H54 (cell line): ENCODE measurements at places on chromosomes 2 and 18.

- DNase-seq, result no peak
Observed at GRCh38 chr18:7480879-7481278, 86.2 kb upstream of the PTPRM start.

GRCh38 chr2:12478151-12479064, 238.3 kb upstream of the TRIB2 start:
- no peak for DNase-seq

DNA sequence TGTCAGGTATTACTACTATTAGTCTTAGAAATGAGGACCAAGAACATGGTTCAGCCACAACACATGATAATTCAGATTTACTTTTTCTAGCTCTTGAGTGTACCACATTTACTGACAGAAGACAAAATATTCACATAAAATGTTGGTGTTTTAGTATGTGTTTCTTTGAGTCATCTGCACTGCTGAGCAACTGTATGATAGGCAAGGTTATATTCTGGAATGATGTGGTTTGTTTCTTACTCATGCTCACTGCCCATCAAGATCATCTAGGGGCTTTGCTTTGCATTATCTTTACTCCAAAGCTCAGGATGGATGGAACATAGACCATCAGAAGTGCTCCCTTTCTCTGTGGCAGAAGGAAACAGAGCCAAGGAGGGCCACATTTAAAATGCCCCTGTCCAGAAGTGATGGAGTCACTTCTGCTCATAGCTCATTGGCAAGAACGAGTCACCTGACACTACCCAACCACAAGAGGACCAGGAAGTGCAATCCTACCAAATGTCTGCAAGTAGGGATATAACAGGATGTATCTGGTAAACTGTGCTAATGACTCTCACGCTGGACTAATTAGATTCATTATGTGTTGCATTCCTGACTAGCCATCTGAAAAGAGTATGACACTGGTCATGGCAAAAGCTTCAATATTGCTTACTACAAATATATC, 81.5 kb downstream of the DIS3L2 start:
- no peak for DNase-seq

- no peak for DNase-seq
Observed at GRCh38 chr2:165161510-165161909, 42.3 kb downstream of the SCN3A start.

DNA sequence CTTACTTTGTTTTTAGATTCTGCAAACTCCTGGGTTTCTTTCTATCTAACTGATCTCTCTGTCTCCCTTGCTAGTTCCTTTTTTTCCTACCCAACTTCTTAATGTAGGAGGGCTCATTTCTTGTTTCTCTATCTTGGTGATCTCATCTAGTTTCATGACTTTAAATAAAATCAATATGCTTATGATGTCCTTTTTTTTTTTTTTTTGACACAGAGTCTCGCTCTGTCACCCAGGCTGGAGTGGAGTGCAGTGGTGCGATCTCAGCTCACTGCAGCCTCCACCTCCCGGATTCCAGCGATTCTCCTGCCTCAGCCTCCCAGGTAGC, 42.2 kb upstream of the IL1RL1 start:
- no peak for DNase-seq

GRCh38 chr2:38243186-38243880, 133.7 kb downstream of the ATL2 start:
- DNase-seq, result no peak

GRCh38 chr18:3060667-3061580, 48.0 kb upstream of the LPIN2 start:
- DNase-seq, result no peak

GRCh38 chr2:134250840-134251461, 2.9 kb upstream of the MGAT5 start:
- DNase-seq, result no peak

- peak; percentile 79 for DNase-seq
Observed at GRCh38 chr2:61853086-61853846, 594 bp downstream of the FAM161A start.

DNA sequence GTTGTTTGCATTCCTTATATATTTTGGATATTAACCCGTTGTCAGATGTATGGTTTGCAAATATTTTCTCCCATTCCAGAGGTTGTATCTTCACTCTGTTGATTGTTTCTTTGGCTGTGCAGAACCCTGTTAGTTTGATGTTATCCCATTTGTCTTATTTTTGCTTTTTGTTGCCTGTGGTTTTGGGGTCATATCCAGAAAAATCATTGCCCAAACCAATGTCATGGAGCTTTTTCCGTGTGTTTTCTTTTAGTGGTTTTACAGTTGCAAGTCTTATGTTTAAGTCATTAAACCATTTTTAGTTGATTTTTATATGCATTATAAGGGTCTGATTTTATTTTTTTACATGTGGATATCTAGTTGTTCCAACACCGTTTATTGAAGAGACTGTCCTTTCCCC, 35.8 kb downstream of the PPIG start:
- DNase-seq, result no peak

DNA sequence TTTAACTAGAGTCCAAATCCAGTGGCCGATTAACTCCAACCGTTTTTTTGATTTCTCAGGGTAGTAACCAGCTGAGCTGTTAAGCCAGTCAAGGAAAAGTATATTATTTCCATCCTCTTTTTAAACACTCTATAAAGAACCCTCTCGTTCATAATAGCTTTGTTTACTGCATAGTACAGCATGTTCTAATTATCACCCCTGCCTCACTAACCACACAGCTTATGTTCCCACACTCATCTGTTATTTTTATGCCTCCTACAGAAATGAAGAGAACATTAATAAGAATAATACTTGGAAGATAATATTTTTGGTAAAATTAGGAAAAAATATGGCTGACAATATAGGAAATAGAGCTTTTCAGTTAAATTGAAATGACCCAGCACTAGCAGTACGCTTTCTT, 2132.8 kb upstream of the CELF4 start:
- DNase-seq, result no peak

DNA sequence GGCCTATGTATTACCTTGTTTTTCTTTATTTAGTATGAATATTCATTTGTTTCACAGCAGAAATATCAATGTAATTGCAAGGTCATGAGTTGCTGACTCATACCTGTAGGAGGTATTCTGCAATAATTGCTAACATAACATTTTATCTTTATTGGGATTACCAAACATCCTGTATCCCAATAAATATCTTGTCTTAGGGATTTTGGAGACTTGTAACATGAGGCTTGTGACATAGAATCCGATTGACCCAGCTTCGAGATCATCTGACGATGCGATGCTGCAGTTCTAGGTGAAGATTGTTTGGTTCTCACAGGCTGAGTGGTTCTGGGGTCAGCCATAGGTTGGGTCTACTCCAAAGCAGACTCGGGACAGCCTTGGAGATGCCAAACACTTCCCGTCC, 133.4 kb upstream of the RND3 start:
- DNase-seq, result no peak

DNA sequence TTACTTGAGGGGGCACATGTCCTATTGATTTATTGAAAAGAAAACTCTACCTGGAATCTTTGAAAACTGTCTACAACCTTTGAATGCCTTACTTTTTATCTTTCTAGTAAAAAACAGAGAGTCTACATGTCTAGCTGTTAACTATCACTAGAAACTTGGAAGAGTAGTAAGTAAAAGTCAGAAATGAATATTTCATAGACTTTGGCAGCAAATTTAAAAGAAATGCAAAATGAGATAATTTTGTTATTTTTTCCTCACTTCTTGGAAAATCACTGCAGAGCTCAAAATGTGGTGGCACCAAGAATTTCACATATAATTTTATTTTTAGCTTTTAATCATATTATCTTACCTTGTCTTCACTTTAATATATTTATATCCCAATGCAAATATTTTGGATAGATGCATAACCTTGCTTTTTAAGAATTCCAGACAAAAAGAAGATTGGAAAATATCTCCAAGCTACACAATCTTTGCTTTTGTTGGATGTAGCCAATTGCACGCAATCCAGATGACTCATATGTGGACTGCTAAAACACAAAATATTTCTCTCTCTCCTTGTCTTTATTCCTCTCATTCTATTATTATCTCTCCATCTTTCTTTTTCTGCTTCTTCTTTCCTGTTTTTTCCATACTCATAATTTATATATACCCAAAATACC, 92.2 kb upstream of the DSEL start:
- no peak for DNase-seq

GRCh38 chr2:85755122-85756027, 1.6 kb downstream of the ATOH8 start:
- DNase-seq, result no peak

- no peak for DNase-seq
Observed at GRCh38 chr2:145038041-145038525, 518.2 kb upstream of the ZEB2 start.

- DNase-seq, result no peak
Observed at GRCh38 chr18:8966821-8967220, 135.7 kb upstream of the NDUFV2 start.

- no peak for DNase-seq
Observed at GRCh38 chr2:109525836-109526235, 87.9 kb downstream of the SEPTIN10 start.

GRCh38 chr18:44098551-44099098, 582.1 kb upstream of the SETBP1 start:
- DNase-seq, result no peak

- DNase-seq, result no peak
Observed at GRCh38 chr18:3427944-3428343, 22.0 kb upstream of the TGIF1 start.

- DNase-seq, result no peak
Observed at GRCh38 chr2:96907115-96908041, 37.5 kb upstream of the SEMA4C start.

DNA sequence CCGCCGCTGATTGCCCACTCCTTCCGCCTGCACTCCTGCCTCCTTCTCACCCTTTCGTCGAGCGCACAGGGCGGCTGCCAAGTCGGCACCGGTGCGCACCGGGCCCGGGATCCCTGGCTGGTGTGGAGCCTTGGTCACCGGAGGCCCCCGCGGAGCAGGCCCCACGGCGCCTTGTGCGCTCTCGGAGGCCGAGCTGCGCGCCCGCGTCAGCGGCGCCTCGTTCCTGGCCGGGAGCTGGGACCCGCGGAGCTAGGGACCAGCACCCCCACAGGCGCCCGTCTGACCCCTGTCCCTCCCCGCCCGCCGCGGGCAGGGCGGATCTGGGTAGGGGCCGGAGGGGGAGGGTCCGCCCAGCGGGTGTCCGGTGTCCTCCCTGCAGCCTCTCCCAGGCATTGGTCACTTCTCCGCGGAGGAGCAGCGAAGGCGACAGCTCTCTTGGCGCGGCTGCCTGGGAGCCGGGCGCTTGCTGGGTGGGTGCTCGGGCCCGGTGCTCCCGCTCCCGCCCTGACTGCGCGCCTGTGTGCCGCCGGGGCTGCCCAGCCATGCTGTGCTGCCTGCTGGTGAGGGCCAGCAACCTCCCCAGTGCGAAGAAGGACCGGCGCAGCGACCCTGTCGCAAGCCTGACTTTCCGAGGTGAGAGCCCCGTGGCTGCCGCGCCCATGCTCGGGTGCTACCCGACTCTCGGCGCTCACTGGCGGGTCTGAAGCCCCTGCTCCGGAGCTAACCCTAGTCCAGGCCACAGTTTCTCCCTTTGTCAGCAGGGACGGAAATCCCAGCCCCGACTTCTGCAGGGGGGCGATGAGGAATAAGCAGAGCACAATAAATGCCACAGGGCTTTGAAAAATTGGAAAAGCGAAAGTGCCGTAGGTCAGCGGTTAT, 13.2 kb downstream of the DYSF start:
- peak; percentile 54 for DNase-seq

DNA sequence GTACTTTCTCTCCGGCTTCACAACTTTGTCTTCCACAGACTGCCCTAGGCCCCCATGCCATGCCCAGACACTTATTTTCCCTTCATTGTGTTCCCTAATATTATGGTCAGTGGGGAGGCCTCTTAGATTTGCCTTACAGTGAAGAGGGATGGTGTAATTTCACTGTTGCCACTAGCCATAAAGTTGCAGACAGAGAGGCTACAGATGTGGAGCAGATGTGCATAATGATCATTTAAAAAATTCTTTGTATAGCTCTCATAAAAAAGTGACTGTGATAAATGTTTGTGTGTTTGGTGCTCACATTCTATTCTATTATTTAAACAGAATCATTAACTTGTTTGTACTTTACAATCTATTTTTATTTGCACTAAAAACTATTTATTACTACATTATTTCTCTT, 67.5 kb upstream of the FN1 start:
- no peak for DNase-seq

- DNase-seq, result no peak
Observed at GRCh38 chr2:240563951-240564560, 3.9 kb downstream of the DUSP28 start.

- DNase-seq, result no peak
Observed at GRCh38 chr2:109300582-109300981, 171.6 kb downstream of the SH3RF3 start.

GRCh38 chr18:31049189-31049588, 6.6 kb upstream of the DSC3 start:
- DNase-seq, result no peak

- DNase-seq, result no peak
Observed at GRCh38 chr2:215288112-215288815, 23.6 kb upstream of the ATIC start.

GRCh38 chr18:43744960-43745745, 467.9 kb upstream of the SYT4 start:
- DNase-seq, result no peak

DNA sequence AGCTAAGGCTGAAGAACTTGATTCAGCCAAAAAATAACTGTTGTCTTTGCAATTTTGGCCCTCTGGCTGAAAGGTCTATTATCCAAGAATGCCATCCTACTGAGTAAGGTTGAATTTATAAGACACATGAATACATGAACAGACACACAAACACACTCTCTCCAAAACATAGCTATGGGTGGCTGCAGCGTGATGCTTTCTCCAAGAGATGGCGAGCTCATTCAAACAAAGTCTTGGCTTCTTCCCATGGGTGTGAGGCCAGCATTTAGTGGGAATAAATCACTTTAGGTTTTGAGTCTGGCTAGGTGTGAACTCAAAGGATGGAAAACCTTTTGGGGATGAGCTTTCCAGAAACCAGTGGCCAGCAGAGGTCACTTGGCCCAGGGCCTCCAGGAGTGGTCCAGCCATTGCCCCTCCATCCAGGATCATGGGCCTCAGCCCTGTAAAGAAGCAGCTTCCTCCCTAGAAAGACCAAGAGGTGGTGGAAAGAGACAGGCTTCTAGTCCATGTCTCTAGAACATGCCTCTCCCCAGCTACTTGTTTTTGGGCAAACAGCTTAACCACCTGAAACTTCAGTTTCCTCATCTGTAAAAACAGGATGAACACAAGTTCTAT, 11.0 kb upstream of the OSR1 start:
- no peak for DNase-seq

- DNase-seq, result no peak
Observed at GRCh38 chr18:48754993-48755473, 195.7 kb downstream of the SMAD7 start.

- DNase-seq, result no peak
Observed at GRCh38 chr18:23494992-23495391, 8.3 kb upstream of the RMC1 start.

DNA sequence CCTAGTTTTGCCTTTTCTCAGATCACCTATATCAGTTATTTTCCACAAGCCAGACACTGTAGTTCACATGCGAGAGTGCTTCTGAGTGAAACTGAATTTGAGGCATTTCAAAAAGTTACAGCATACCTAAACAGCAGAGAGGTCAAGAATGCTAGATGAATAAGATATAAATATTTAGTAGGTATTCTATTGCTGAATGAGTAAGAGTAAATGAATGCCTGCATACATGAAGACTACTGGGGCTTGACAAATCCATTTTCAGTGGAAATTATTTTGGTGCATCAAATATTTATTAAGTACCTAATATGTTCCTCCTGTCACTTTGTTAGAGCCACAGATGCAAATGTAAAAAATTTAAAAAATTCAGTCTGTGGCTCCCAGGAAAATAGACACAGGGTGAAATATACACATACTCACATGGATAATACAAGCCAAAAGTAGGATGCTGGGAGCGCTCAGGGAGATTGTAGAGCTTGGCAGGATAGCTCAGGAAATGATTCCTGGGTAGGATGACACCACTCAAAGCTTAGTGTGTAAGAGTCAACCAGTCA, 27.6 kb upstream of the CDC42EP3 start:
- DNase-seq, result no peak
